ENCODE measurements at places on chromosomes 2 and 18. TPM values are rescaled to one million over a fixed set of nuclear protein-coding genes. Genes with fewer than 3 reads are reported as not detected.

- no peak for DNase-seq
Measured at GRCh38 chr2:227474410-227474809, 2.5 kb downstream of the AGFG1 start.

The UGT1A10 gene
- not detected for total RNA-seq

- no peak for DNase-seq
Measured at GRCh38 chr2:163646687-163647086, 89.1 kb downstream of the FIGN start.

GRCh38 chr18:9365406-9365805 lies 30.8 kb downstream of the TWSG1 start:
- DNase-seq: no peak

The RGPD3 gene
- total RNA-seq: 0.13 TPM

DNA sequence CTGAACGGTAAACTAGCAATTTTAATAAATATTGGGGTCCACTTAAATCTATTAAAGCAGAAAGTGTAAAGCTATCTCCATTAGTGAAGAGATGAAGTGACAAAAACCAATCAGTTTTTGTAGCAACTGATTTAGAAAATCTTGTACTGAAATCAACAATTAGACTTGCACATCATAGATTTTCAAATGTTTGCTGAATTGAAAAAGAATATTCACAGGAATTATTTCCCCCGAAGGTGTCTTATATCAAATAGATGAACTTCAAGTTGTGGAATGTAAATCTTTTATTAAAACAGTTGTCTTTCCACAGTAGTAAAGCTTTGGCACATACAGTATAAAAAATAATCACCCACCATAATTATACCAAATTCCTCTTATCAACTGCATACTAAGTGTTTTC lies 48.7 kb downstream of the ATIC start:
- no peak for DNase-seq

DNA sequence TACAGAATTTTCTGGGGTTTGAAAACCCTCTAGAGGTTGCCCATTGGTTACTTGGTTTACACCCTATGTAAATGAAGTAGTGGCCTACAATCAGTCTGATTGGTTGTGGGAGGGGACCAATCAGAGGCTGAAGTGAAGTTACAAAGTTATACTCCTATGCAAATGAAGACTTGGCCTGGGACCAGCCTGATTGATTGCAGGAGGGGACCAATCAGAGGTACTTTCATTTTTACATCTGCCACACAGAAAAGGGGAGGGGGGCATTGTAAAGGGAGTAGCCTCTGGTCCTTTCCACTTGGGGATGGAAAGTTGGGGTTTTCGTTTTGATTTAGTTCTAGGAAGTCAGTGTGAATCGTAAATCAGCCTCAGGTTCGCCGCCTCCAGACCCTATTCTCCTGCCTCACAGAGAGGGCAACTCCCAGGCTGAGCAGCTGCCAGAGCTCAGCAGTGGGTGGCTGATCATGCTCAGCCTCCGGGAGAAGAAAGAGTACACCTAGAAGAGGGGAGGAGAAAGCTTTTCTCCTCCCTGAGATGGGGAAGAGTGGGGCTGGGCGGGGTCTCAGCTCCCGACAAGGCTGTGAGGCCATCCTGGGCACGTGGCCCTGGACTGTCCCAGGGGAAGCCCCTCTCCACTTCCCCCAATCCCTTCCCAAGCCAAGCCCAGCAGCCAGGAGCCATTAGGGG lies 372.5 kb downstream of the GALR1 start:
- DNase-seq: no peak

DNA sequence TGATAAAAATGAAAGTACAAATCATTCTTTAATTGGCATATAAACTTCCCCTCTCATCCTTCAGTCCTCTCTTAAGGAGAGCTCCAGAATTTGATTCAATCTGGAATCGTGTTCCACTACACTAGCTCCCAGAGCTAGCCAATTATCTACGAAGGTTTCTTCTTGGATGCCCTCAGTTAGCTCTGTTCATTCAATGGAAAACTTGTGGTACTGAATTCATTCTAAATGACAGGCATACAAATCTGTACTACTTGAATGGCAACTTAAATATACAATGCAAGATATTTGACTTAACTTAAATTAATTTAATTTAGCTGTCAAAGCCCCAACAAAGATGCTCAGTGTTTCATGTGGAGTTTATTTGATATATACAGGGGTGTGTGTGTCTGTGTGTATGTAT lies 1474.2 kb upstream of the CELF4 start:
- DNase-seq: no peak

GRCh38 chr2:56250153-56250729 lies 66.5 kb downstream of the CCDC85A start:
- DNase-seq: no peak

DNA sequence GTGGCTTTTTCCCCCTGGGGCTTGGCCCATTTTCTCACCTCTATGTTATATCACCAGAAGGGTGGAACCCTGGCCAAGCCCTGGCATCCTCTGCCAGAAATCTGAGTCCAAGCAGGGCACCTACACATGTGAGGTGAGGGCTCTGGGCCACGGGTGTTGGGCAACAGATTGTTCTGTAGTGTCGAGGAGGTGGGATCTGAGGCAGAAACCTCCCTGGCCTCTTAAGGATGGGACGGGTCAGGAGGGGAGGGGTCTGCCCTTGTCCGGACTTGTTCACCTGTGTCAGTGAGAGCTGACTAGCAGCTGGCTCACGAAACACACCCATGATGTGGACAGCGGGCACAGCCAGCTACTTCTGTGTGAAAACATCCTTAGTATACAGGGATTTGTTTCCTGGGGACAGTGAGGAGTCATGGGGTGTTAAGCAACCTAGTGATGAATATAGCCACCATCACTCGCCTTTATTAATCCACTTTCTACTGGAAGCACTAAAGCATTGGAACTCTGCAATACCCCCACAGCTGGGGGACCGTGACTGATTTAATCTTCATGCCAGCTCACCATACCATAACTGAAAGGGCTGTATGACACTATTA lies 35.6 kb downstream of the EPAS1 start:
- DNase-seq: no peak

GRCh38 chr2:173351879-173352278 lies 2.8 kb upstream of the CDCA7 start:
- DNase-seq: no peak

The CDH2 gene
- total RNA-seq: 1.8 TPM

- DNase-seq: no peak
Measured at GRCh38 chr2:106356291-106356690, 111.9 kb downstream of the RGPD3 start.

The C1D gene
- 16.0 TPM for total RNA-seq

DNA sequence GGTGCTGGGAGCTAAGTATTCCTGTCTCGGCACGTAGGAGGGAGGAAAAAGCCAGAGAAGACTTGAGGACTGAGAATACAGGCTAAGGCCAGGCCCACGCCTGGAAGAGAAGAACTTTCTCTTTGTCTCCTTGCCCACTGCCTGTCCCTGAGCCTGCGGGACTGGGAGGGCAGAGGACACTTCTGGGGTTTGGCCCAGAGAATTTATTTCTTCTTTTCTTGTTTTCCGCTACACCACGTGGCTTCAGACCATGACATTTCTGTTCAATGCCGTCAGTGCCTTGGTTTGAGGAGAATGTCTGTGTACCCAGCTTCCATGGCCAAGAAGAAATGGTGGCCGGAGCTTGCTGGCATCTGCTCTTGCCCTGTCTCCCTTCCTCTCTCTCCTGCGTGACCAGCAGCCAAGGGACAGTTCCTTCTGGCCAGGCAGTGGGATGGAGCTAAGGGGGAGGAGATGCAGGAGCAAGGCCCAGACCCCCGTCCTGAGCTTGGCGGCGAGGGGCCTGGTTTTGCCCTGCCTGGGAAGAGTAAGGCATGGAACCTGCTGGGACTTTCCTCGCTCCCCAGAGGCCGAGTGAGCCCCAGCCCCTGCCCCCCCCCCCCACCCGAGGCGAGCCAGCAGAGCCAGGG lies 140.3 kb downstream of the KLHL29 start:
- DNase-seq: no peak

DNA sequence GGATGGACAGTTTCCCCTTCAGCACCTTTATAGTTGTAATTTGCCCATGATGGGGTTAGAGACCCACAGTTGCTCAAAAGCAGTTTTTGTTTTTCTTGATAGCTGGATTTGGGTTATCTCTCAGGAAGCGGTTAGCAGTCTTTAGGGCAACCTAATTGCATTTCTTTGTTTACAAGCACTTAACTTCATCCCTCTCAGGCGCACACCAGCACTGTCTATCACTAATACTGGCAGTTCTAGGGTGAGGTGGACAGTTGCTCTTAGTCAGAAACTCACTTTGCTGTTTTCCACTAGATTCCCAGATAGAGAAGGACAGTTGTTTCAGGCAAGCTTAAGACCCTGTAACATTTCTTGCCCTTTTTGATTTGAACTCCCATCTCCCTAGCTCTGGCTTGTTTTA lies 146.0 kb downstream of the AGAP1 start:
- DNase-seq: no peak

DNA sequence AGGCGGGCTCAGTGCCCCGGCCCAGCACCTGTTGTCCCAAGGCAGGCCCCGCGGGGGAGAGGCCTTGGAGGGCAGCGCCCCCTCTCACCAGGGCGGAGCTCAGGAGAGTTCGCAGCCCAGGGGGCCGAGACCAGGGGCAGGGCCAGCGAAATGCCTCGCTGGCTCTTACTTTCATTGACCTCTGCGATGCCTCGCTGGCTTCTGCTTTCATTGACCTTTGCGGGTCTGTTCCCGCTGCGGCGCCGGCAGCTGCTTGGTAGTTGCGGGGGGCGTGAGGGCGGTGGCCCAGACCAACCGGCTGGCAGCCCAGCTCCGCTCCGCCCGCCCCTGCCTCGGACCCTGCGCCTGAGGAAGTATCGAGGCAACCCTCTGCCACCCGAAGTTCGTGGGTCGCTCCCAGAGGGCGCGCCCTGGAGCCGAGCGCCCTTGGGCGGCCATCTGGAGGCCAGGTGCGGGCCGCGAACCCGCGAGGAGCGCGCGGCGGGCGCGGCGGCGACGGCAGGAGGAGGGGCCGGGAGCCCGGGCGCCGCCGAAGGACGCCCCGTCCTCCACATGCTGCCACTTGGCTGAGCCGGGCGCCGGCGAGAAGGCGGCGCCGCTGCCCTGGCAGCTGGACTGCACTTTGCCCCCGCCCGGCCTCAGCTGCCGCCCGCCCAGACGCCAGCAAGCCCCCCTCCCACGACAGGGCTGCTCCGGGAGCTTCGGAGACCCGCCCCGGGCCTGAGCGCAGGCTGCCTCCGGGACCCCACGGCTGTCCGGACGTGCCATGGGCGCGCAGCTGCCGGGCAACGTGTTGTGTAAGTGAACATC lies 118.0 kb upstream of the MSTN start:
- DNase-seq: peak; percentile 42

GRCh38 chr2:42844901-42845821 lies 52.8 kb upstream of the HAAO start:
- DNase-seq: no peak

GRCh38 chr2:151775057-151775740 lies 40.9 kb upstream of the NEB start:
- DNase-seq: no peak

The NOSTRIN gene
- 2.5 TPM for total RNA-seq

DNA sequence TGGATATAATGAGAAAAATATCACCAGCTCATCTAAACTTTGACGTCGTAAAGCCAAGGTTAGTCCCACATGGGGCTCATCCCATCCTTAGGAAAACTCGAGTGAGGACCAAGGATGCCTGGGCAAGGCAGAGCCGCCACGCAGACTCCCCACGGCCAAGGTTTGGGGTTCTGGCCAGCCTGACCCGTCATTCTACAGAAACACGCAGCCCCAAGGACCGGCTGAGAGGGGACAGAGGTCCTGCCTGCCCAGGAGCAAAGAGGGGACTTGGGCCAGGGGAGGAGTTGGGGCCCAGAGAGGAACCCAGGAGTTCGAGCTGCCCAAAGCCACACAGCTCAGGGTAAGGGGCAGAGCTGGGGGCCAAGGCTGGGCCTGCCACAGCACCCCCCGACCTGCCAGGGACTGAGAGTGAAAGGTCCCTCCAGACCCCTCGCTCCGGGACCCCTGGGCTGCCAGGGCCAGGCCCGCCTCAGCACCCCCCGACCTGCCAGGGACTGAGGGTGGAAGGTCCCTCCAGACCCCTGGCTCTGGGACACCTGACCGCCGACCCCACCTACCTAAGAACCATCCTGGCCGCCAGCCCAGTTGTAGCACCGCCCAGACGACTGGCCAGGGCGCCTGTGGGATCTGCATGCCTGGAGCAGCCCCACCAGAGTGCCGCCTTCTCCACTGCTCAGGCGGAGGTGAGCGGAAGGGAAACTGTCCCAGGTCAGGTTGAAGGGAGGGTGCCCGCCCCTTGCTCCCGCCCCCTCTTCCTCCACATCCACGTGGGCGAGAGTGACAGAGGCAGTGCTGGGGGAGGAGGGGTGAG lies at the start of gene PDCD1:
PDCD1 (minus strand) TSS at position 689 of the 811 bp plus-strand sequence; CDS start at position 633, 56 bp downstream.
- DNase-seq: no peak

The MERTK gene
- 14.0 TPM for total RNA-seq

The REG3A gene
- not detected for total RNA-seq

- no peak for DNase-seq
Measured at GRCh38 chr2:232773815-232774214, 2.5 kb downstream of the KCNJ13 start.

DNA sequence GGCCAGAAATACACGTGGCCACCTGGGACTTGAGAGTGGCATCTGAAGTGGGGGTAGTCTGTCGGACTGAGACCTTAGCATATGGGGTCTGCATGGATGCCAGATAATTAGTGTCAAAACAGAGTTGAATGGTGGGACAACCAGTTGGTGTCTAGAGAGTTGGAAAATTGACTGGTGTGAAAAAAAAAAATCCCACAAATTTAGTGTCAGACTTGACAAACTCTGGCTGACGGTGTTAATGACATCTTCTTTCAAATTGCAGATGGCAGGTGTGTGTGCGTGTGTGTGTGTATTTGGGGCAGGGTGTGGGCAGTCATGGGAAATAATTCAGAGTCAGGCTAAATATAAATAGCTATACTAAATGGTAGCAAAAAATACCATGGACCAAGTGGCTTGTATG lies 365.4 kb upstream of the RGPD4 start:
- DNase-seq: no peak

The TRPM8 gene
- not detected for total RNA-seq

The LIMS4 gene
- total RNA-seq: 20.8 TPM

GRCh38 chr18:48032876-48033789 lies 102.7 kb upstream of the SMAD2 start:
- DNase-seq: no peak

DNA sequence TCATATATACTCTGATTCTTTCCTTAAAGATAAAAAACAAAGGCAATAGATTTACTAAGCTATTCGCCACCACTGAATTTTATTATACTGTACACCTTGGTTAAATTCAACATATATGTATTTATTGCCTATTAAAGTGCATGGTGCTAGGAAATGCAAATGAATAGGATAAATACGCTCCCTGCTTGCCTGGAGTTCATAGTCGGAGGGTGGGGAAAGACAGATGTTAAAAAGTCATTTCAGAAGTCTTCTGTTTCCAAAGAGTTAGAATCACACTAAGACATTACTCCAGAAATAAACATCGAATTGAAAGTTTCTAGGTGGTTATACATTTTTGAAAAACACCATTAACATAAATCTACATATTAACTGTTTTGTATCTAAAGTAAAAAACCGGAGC lies 19.8 kb downstream of the C1D start:
- DNase-seq: no peak

DNA sequence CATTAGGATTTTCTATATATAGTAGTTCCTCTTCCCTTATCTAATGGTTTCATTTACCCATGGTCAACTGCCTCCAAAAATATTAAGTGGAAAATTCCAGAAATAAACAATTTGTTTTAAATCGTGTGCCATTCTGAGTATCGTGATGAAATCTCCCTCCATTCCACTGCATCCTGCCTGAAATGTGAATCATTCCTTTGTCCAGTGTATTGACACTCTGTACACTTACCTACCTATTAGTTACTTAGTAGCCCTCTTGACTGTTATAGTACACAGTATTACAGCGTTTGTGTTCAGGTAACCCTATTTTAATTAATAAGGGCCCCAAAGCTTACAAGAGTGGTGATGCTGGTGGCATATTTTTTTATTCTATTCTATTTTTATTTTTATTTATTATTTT lies 26.2 kb downstream of the TAF4B start:
- DNase-seq: no peak
